A549 treated with AZD2906 at 1 μM for 4 hours (cell line): ENCODE measurements at places on chromosomes 5 and 9. TPM values are rescaled to one million over a fixed set of nuclear protein-coding genes. Genes with fewer than 3 reads are reported as not detected.

Gene TMC1
- total RNA-seq = 0.02 to 0.10 TPM (median 0.07 TPM) in 4 of 5 replicates, not detected in the other

Gene ZNF883
- total RNA-seq = 0.64 to 0.77 TPM (median 0.67 TPM) in 5 replicates

Gene PCDHB16
- total RNA-seq = 0.02 to 0.13 TPM (median 0.06 TPM) in 5 replicates

Gene KCNN2
- 0.07 to 0.20 TPM (median 0.16 TPM) in 5 replicates for total RNA-seq

Gene DMAC1
- total RNA-seq = 20.3 to 84.3 TPM (median 73.9 TPM) in 5 replicates

Gene SPINK7
- total RNA-seq = not detected in 5 replicates

Gene PDE6A
- 0.22 to 0.37 TPM (median 0.29 TPM) in 5 replicates for total RNA-seq

Gene SYK
- 0.02 to 0.17 TPM (median 0.03 TPM) in 4 of 5 replicates, not detected in the other for total RNA-seq

Gene PTGES
- total RNA-seq = 151 to 187 TPM (median 161 TPM) in 5 replicates

Gene OMD
- total RNA-seq = not detected in 5 replicates

Gene SOX30
- 0.03 TPM in 1 of 5 replicates, not detected in the others for total RNA-seq

Gene CCDC180
- 0.26 to 0.58 TPM (median 0.35 TPM) in 5 replicates for total RNA-seq

Gene NFX1
- total RNA-seq = 30.1 to 32.4 TPM (median 31.7 TPM) in 5 replicates

Gene OBP2B
- total RNA-seq = not detected in 5 replicates

Gene PCDHGC5
- total RNA-seq = 0.02 to 0.03 TPM in 2 of 5 replicates, not detected in the others

Gene BHMT2
- not detected in 5 replicates for total RNA-seq

Gene COL27A1
- 7.5 to 10.7 TPM (median 8.2 TPM) in 5 replicates for total RNA-seq

Gene CDC25C
- 8.7 to 12.0 TPM (median 9.2 TPM) in 5 replicates for total RNA-seq

Gene WNT8A
- total RNA-seq = not detected in 5 replicates

Gene HTR4
- not detected in 5 replicates for total RNA-seq

Gene CTSV
- total RNA-seq = 13.0 to 15.3 TPM (median 14.2 TPM) in 5 replicates

Gene LCN15
- 0.05 to 0.09 TPM (median 0.09 TPM) in 3 of 5 replicates, not detected in the others for total RNA-seq

Gene SLC36A2
- total RNA-seq = not detected in 5 replicates

Gene CCNI2
- total RNA-seq = 0.07 to 0.26 TPM (median 0.10 TPM) in 4 of 5 replicates, not detected in the other

Gene EXOSC3
- 62.5 to 80.0 TPM (median 74.6 TPM) in 5 replicates for total RNA-seq

Gene TNC
- total RNA-seq = 0.69 to 1.00 TPM (median 0.80 TPM) in 5 replicates

Gene IL33
- total RNA-seq = 0.23 to 0.61 TPM (median 0.25 TPM) in 5 replicates

Gene IRX1
- not detected in 5 replicates for total RNA-seq

Gene TAF11L6
- not detected in 5 replicates for total RNA-seq

Gene C9orf50
- 0.08 to 0.16 TPM in 2 of 5 replicates, not detected in the others for total RNA-seq

Gene TTC23L
- total RNA-seq = 0.11 to 0.45 TPM (median 0.17 TPM) in 4 of 5 replicates, not detected in the other

Gene FAT2
- total RNA-seq = under 0.01 to 0.01 TPM in 2 of 5 replicates, not detected in the others

Gene OR1J4
- total RNA-seq = not detected in 5 replicates

Gene SLC34A3
- 0.03 to 0.15 TPM (median 0.10 TPM) in 4 of 5 replicates, not detected in the other for total RNA-seq

Gene CD274
- 1.3 to 2.1 TPM (median 1.7 TPM) in 5 replicates for total RNA-seq

Gene ZDHHC11
- 13.3 to 16.9 TPM (median 15.8 TPM) in 5 replicates for total RNA-seq

Gene RRAGA
- 102 to 134 TPM (median 130 TPM) in 5 replicates for total RNA-seq

Gene KCNV2
- total RNA-seq = not detected in 5 replicates

Gene CAMLG
- total RNA-seq = 22.5 to 29.3 TPM (median 27.4 TPM) in 5 replicates

Gene CCDC192
- total RNA-seq = not detected in 5 replicates

Gene PCDHGC4
- total RNA-seq = 0.02 to 0.07 TPM in 2 of 5 replicates, not detected in the others

Gene TMEM8B
- 2.4 to 3.5 TPM (median 3.4 TPM) in 5 replicates for total RNA-seq

Gene RGP1
- 13.5 to 17.7 TPM (median 14.7 TPM) in 5 replicates for total RNA-seq

Gene PRRC2B
- total RNA-seq = 55.4 to 68.8 TPM (median 63.0 TPM) in 5 replicates

Gene GABRA1
- not detected in 5 replicates for total RNA-seq

Gene TMEFF1
- total RNA-seq = 0.46 to 1.4 TPM (median 1.2 TPM) in 5 replicates

Gene PRSS3
- total RNA-seq = 8.7 to 11.1 TPM (median 10.8 TPM) in 5 replicates

Gene OR1J2
- 0.10 TPM in 1 of 5 replicates, not detected in the others for total RNA-seq

Gene ENTPD8
- total RNA-seq = 0.07 to 0.24 TPM (median 0.19 TPM) in 5 replicates

Gene CLIC3
- 3.2 to 7.2 TPM (median 5.6 TPM) in 5 replicates for total RNA-seq

Gene DIPK1B
- 6.1 to 9.8 TPM (median 9.3 TPM) in 5 replicates for total RNA-seq

Gene GRIA1
- not detected in 5 replicates for total RNA-seq

Gene STPG3
- total RNA-seq = not detected in 5 replicates

Gene TAF11L5
- not detected in 5 replicates for total RNA-seq
